ENCODE measurements at places on chromosomes 4 and X. TPM values are rescaled to one million over a fixed set of nuclear protein-coding genes. Genes with fewer than 3 reads are reported as not detected.

DNA sequence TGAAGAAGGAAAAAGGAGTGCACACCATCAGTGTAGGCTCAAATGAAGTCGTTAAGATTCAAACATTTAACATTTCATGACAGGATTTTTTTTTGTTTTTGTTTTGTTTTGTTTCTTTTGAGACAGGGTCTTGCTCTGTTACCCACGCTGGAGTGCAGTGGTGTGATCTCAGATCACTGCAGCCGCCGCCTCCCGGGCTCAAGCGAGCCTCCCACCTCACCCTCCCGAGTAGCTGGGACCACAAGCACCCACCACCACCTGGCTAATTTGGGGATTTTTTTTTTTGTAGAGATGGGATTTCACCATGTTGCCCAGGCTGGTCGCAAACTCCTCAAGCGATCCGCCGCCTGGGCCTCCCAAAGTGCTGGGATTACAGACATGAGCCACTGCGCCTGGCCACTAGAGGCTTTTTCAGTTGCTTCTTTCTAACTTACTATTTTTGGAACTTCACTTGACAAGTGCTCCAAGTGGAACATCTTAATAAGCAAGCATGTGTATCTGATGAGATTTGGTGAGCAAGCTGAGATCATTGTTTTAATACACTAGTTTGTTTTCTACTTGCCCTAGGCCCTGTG, 78.9 kb upstream of the CNKSR2 start:
- DNase-seq, result no peak

GRCh38 chr4:112288455-112288854, 2.8 kb upstream of the TIFA start:
- no peak for DNase-seq

- peak; percentile 6 for DNase-seq
Observed at GRCh38 chr4:71253545-71253944, 85.3 kb upstream of the SLC4A4 start.

DNA sequence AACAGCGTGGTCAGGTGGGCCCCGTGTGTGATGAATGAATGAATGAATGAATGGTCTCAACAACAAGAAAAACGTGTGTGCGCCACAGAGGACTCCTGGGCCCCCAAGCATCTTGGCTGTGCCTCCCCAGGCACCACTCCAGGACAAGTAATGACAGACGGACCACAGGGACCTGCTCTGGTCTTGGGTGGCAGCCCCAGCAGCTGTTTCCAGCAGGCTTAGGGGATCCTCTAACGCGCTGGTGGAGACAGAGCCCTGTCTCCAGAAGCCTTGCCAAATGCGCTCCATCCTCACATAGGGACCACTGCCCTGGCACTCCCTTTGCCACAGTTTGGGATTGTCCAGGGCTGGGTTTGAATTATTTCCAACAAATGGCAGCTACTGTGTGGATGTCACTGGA, 39.1 kb downstream of the PSAPL1 start:
- no peak for DNase-seq

GRCh38 chr4:78706302-78706701, 69.8 kb upstream of the BMP2K start:
- DNase-seq, result no peak

- DNase-seq, result peak; percentile 2
Observed at GRCh38 chrX:44088510-44089144, 115.4 kb upstream of the NDP start.

- DNase-seq, result no peak
Observed at GRCh38 chr4:159079074-159079473, 23.8 kb upstream of the RAPGEF2 start.

- DNase-seq, result no peak
Observed at GRCh38 chrX:142804085-142804484, 221.6 kb upstream of the SPANXN4 start.

DNA sequence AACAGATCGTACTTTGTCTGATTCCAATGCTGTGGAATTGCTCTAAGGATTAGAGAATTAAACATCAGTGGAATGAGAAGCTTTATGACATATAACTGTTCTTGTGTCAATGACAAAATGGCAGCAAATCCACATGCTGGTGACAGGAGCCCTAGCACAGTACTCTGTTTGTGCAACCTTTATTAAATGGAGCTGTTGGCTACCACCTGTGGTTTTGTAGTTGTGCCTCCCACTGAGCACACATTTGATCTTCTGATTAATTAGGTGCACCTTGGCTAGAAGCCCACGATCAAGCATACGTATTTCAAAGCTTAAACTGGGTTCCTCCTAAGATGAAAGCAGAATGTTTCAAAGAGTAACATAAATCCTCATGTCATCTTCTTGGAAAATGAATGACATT, 394.0 kb upstream of the IGFBP7 start:
- no peak for DNase-seq

- peak; percentile 63 for DNase-seq
Observed at GRCh38 chr4:81335122-81335912, 120.3 kb upstream of the PRKG2 start.

Gene UGT2A1
- not detected for total RNA-seq

Gene ADGRL3
- not detected for total RNA-seq

Gene DTHD1
- not detected for total RNA-seq

Gene GC
- not detected for total RNA-seq

Data from GM23248 (cell line).